ENCODE measurements at places on chromosomes 7 and 10.

GRCh38 chr7:101542527-101543241, 86.4 kb downstream of the MYL10 start:
- peak; percentile 29 for DNase-seq

DNA sequence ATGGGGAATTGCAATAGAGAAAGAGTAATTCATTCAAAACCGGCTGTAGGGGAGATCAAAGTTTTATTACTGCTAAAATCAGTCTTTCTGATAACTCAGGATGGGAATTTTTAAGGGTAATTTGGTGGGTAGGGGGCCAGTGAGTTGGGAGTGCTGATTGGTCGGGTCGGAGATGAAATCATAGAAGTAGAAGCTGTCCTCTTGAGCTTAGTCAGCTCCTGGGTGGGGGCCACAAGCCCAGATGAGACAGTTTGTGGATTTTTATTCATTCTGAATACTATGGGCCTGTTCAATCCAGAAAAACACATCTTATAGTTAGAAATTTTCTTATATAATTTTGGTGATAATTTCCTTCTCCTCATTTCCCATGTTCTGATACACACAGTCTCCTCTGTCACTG, 25.4 kb downstream of the CALD1 start:
- DNase-seq = no peak

DNA sequence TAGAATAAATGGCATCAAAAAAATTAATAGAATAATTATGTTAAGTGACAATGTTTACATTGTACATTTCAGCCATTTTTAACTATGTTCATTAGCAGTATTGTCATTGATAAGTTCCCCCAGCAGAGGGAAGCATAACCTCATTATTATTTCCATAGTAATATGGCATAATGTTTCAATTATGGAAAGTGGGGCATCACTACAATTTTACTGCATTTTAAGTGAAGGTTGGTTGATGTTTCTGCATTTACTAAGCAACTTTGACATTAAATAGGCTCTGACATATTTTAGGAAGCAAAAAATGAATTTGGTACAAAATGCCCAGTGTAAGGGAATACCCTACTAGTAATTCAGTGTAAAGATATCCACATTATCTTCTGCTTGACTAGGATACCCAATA, 218.3 kb downstream of the SEMA3A start:
- DNase-seq = peak; percentile 50

DNA sequence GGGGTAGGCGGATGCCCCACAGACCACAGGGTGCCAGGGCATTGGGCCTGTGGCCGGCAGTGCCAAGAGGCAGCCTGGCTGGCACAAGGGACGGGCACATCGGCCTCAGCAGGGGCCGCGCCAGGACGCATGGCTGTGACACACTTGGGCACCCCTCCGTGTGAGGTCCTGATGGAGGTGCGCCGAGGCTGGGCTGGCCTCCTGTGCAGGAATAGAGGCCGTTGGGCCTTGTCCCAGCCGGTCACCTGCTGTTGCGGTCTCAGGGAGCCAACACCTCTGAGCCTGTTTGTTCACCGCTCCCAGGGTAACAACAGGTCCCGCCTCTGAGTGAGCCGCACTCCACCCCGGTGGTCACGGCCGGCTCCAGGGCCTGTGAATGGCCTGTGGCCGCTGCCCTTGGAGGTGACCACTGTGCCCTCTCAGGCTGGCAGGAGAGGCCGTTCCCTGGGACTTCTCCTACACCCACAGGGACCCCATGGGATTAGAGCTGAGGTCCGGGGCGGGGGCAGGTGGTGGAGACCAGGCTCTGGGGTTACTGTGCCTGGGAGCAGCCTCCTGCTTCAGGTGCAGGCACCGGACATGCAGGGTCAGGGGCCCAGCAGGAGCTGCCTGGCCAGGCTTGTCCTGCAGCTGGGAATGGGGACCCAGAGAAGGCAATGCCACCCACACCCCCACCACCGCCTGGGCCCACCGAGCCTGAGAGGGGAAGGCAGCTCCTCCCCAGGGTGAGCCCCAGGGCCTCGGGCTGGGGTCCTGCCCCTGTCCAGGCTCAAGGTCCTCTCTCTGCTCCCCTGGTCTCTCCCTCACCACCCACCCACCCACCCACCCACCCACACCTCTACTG, 12.0 kb downstream of the PWWP2B start:
- DNase-seq = no peak

- DNase-seq = no peak
Measured at GRCh38 chr7:52831321-52831720, 204.1 kb upstream of the POM121L12 start.

DNA sequence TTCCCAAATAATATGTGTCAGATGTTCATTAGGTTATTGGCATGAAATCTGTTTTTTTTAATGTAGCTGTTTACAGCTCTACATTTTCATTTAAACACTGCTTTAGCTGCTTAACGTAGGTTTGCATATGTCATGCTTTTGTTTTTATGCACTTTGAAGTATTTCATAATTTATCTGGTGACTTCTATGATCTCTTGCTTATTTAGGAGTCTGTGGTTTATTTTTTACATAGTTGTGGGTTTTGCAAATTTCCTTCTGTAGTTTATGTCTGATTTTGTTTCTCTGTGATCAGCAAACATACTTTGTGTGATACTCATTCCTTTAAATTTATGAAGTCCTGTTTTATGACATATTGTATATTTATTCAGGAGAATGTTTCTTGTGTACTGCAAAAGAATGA, 606.5 kb upstream of the PFKP start:
- DNase-seq = no peak

DNA sequence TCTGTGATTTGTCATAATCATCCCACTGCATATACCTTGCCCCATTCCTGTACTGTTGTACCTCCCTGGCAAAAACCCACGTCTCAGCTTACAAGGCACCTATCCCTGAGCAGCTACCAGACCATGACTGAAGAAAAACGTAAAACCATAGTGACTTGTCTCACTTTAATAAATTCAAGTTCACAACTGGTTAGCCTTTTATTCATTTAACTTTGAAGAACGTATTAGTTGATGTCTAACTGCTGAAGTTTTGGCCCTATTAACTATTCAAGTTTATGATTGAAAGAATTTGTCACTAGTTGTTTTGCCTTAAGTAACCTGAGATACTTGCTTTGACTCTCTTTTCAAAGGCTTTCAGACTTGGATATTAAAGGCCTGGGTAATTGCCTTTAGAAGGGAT, 59.7 kb downstream of the GALNT11 start:
- no peak for DNase-seq

- DNase-seq = peak; percentile 76
Measured at GRCh38 chr7:131431289-131431688, 103.6 kb downstream of the MKLN1 start.

DNA sequence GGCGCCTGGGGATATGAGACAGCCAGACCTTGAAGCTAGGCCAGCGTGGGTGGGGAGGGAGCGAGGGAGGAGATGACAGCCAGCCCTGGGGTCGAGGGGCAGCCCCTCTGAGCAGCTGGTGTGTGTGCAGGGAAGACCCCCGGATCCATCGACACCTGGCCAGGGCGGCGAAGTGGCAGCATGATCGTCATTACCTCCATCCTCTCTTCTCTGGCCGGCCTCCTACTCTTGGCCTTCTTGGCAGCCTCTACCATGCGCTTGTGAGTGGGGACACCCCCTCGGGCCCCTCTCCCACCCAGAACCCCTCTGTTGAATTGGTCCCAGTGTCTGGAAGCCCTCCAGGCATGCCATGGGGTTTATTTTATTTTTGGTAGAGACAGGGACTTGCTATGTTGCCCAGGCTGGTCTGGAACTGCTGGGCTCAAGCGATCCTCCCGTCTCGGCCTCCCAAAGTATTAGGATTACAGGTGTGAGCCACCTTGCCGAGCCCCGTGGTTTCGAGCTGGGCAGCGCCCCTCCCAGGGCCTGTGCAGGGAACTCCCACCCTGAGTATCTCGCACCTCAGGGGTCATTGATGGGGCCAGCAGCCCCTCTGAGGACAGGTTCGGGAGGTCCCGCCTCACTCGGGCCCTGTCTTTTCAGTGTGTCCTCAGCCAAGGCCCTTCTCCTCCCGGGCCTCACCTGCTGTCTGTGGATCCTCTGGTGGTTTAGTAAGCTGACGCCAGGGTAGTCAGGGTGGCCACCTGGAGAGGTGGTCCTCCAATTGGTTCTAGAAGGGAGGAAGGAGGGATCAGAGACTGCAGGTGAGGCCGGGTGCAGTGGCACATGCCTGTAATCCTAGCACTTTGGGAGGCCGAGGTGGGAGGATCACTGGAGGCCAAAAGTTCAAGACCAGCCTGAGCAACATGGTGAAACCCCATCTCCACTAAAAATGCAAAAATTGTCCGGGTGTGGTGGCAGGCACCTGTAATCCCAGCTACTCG, 3.8 kb downstream of the UPK3B start:
- DNase-seq = no peak

- no peak for DNase-seq
Measured at GRCh38 chr7:102234801-102235550, 51.7 kb upstream of the SH2B2 start.

GRCh38 chr7:156445997-156446761, 194.4 kb upstream of the RNF32 start:
- DNase-seq = no peak

DNA sequence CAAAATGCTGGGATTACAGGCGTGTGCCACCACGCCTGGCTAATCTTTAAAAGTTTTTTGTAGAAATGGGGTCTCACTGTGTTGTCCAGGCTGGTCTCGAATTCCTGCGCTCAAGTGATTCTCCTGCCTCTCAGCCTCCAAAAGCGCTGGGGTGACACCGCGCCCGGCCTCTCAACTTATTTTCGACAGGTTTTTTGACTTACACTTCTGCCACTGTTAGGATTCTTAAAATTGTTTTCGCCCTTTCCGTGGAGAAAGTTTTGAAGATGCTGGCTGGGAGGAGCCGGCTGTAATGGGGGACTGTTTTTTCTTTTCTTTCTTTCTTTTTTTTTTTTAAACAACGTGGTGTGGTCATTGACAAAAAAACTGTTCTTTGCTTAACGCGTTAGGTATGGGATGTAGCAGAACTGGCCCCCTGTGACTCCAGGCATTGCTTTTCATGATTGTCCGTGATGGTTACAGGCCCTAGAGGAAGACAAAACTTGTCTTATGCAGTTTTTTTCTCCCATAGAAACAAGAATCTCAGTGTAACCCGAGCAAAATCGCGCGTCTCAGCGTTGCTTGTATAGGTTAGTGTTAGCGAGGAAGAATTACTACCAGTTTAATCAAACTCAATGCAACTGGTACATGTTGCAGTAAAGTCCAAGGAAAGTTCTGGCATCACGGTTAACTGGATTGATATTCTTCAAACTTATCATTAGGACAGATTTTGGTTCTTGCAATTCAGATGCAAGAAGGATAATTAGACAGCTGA, 72.2 kb downstream of the DAGLB start:
- no peak for DNase-seq

GRCh38 chr10:70528314-70528713, 49.7 kb downstream of the PALD1 start:
- no peak for DNase-seq

- DNase-seq = peak; percentile 81
Measured at GRCh38 chr7:35985126-35985754, 167.8 kb upstream of the EEPD1 start.

GRCh38 chr7:94394437-94395140, at the start of gene COL1A2:
Gene COL1A2 (plus strand): TSS chr7:94394895. CDS start chr7:94395032, 137 bp downstream.
- no peak for DNase-seq

DNA sequence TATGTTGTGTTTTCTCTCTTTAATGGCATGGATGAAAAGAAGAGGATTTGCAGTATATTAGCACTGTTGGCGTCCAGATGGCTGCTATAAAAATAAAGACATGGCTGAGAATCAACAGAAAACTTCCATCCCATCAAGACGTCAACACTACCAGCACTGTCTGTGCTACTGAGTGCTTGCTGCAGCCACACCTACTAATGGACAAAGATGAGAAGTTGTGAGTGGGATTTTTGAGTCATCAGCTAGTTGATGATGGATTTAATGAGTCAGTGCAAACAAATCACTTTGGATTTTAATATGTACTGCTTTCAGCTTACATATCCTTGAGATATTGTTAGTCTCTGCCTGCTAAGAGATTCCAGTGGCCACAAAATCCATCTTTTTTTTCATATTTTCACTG, 631.0 kb upstream of the ANKRD30A start:
- no peak for DNase-seq

DNA sequence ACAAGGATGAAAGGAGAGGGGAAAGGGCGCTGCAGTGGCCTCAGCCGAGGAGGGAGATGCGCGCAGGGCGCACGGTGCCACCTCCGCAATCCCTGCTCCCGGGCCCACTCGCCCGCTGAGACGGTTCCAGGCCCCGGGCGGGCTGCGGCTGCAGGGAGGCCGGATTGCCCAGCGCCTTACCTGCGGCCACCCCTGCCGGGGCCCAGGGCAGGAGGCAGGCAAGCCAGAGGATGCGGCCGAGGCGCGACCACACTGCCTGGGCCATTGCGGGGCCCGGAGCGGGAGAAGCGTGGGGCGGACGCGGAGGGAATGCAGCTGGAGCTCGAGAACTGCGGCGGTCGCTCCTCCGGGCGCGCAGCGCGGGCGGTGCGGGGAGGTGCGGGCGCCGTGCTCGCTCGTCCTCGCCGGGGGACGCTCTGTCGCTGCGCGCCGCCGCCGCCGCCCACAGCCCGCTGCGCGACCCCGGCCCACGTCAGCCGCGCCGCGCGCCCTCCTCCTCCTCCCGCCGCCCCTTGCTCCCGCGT, at the start of gene TMEM130:
TMEM130 (minus strand) TSS at position 418 of the 524 bp plus-strand sequence; CDS start at position 265, 153 bp downstream.
- DNase-seq = no peak

GRCh38 chr10:94358480-94358879, 4.3 kb downstream of the NOC3L start:
- DNase-seq = no peak

DNA sequence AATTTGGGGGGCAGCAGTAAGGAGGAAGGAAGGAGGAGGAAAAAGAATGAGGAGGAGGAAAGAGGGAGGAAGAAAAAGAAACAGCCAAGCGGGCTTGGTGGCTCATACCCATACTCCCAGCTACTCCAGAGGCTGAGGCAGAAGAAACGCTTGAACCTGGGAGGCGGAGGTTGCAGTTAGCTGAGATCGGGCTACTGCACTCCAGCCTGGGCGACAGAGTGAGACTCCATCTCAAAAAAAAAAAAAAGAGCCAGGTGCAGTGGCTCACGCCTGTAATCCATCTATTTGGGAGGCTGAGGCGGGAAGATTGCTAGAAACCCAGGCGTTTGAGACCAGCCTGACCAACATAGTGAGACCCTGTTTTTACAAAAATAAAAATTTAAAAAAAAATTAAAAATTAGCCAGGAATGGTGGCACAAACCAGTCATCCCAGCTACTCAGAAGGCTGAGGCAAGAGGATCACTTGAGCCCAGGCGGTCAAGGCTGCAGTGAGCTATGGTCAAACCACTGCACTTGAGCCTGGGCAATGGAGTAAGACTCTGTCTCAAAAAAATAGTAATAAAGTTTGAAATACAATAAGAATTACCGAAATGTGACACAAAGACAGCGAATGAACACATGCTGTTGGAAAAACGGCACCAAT, 14.1 kb upstream of the CRCP start:
- DNase-seq = no peak

- DNase-seq = no peak
Measured at GRCh38 chr7:135733603-135734342, 5.8 kb upstream of the SLC13A4 start.

DNA sequence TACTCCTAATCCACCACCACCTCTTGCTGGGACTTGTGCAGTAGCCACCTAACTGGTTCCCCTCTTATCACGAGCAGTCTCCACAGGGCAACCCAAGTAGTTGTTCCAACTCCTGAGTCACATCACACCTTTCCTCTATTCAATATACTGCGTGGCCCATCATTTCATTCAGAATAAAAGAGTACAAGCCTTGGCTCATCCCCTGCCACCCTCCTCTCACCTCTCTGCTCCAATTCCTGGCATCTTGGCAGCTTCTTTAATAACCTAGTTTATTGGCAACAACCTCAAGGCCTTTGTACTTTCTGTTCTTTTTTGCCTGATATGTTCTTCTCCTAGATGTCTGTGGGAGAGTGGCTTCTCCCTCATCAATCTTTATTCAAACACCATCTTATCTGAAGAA, 199.4 kb downstream of the KIAA1217 start:
- no peak for DNase-seq

- no peak for DNase-seq
Measured at GRCh38 chr7:29398011-29398410, 165.6 kb upstream of the PRR15 start.

Data from midbrain (tissue), 1 donor.